GM23338 (cell line): ENCODE measurements at places on chromosomes 4 and X.

GRCh38 chr4:183888564-183888963 lies 16.5 kb upstream of the STOX2 start:
- no peak for DNase-seq

- DNase-seq, result no peak
Measured at GRCh38 chrX:138925330-138925729, 213.8 kb upstream of the FGF13 start.

- DNase-seq, result no peak
Measured at GRCh38 chrX:7801711-7802110, 41.3 kb upstream of the VCX start.

DNA sequence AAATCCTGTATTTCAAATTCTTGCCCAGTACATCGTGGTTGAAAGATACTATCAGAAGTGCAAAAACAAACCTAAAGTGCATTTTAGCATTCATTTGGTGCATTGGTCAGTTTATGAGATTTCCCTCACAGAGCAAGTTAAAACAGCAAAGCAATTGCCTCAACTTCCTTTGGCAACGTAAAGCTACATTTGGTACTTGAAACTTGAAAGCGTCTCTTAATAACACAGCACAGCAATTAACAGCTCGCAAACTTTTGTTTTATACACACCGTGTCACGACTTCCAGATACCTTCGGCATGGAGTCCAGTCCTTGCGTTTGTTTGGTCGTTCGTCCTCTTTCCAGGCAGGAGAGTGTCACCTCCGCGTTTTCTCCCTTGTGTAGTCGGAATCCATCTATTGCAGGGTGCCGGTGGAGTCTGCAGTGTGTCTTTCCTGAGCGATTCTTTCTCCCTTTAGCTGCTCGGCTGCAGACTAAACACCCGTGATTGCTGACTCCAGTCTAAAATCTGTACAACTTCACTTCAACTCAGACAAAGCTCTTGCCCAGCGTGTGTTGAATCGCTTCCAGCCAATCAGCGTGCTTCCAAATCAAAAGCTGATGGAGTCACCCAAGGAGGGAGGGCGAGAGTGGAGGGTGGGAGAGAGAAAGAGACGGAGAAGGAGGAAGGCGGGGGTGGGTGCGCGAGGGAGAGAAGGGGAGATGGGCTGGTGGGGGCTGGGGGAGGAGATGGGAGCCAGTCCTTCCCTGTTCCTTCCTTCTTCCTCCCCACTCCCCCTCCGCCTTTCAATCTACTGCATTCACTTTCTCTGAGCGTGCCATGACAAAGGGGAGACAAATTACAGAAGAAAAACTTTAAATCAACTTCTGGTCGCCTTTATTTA lies at the start of gene PCDH18:
PCDH18 (minus strand) TSS at position 509 of the 883 bp plus-strand sequence; CDS start at position 103, 406 bp downstream.
- DNase-seq, result peak; percentile 93

DNA sequence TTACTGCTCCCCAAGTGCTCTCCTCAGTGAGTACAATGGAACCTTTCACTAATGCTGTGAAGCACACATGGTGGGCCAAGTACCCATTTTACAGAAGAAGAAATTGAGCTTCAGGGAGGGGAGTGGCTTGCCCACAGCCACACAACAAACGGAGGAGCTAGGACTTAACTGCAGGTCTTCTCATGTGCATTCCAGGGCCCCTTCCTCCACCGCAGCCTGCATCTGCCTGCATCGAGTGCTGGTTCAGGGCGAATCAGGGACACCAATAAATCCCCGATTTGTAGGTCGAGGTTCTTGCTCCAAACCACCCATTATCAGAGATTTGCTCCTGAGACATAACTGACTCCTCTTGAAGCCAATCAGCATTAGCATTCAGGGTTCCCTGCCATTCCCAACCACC lies 100.9 kb downstream of the MAMLD1 start:
- no peak for DNase-seq

GRCh38 chr4:121939690-121940089 lies 12.2 kb downstream of the TRPC3 start:
- peak; percentile 21 for DNase-seq

DNA sequence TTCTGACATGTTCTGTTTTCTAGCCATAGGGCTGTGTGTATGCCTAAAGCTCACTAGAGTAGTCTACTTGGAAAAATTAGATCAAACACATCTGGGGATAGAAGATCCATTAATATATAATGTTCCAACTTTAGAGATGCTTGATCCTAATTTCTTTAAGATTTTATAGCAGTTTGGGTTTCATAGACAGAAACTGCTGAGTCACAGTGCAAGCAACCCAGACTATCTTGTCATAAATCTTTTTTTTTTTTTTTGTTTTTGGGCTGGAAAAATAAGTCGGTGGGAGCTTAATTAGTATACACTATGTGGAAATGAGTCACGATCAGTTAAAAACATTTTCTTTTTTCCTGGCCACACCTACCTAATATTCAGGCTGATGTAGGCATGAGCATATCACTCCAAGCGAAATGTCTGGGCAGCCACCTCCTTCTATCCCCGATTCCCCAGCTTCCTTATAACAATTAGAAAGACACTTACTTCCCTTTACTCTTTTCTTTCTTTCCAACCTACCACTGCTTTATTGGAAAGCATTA lies 58.2 kb upstream of the CASK start:
- DNase-seq, result no peak

DNA sequence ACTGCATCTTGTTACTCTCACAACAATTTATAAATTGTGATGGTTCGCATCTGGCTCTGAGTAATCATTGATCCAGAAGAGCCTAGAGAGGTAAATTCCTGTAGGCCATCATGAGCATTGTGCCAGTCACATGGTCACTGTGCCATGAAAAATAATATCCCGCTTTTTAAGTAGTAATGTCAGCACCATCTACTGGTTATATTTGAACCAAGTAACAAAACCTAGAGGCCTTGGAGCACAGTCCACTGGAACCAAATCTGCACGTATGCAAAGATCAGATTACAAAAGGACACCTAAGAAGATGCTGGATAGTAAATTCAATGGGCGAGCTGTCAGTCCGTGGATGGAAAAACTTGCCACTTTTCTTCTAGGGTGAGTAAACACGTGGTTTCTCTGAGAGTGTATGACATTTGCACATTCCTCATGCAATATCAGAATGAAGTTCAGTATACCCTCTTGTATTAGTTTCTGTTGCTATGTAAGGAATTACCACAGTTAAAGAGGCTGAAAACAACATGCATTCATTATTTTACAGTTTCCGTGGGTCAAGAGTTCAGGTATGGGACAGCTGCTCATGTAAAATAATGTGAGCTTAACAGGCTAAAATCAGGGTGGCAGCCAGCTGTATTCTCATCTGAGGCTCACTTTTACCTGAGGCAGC lies 26.8 kb downstream of the FAM114A1 start:
- no peak for DNase-seq

GRCh38 chr4:152660526-152660925 lies 19.3 kb downstream of the TMEM154 start:
- DNase-seq, result no peak

GRCh38 chr4:183205193-183205592 lies 106.1 kb downstream of the WWC2 start:
- DNase-seq, result no peak

- peak; percentile 20 for DNase-seq
Measured at GRCh38 chrX:139596068-139596467, 65.5 kb downstream of the F9 start.

GRCh38 chr4:26196567-26196966 lies 124.2 kb upstream of the RBPJ start:
- DNase-seq, result no peak

DNA sequence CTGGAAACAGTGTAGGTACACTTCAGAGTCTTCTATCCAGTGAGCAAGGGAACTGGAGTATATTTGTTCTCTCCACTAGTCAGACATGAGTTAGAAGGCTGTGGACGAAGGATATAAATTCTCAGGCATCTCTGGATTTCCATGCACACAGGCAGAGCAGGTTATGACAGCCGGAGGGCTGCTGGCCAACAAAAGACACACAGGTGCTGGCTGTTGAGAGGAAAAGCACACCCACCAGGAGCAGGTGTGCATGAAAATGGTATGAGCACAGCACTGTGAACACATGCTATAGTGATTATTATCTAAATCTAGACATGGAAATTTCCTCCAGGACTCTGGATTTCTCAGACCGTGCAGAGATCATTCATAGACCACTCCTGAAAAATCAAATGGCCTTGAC lies 444.7 kb upstream of the RPS6KA3 start:
- no peak for DNase-seq

DNA sequence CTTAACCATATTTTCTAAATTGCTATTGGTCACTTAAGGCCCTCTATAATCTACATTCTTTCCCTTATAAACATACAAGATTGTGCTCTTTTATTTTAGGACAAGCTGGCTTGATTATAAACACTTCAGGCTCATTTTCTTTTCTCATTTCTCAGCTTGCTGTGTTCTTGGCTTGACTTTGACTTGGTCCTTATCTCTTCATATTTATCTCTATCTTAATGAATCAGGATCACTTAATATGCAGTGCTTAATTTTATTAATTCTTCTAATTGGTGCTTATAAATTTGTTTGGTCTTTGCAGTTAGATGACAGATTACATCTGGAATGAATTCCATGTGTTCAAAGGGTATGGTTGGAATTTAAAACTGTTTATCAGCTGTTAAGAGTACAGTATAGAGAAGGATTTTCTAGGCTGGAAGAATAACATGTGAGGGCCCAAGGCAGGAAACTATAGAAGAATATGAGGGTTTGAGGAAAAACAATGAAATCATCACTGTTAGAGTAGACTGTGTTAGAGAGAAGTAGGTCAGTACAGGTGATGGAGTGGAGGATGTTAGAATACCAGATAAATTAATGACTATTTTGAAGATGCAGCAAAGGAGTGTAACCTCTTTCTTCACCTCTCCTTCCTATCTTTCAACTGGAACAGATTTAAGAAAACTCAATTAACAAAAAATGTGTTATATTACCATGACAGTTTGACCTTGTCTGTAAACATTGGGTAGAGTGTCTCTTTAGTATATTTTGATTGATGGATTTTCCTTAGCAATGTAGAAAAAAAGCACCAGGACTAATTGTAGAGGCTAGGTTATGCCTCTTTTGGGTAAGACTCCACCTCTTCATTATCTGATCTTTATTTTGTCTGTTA lies 169.6 kb downstream of the RAPGEF2 start:
- no peak for DNase-seq
